HFFc6 (cell line): ENCODE measurements at places on chromosomes 11 and 22.

GRCh38 chr11:92286709-92287108 lies 62.1 kb downstream of the FAT3 start:
- no peak for DNase-seq

GRCh38 chr11:13965337-13965736 lies 2.8 kb downstream of the SPON1 start:
- no peak for DNase-seq

- no peak for DNase-seq
Measured at GRCh38 chr11:13682212-13682611, 13.7 kb downstream of the FAR1 start.

- DNase-seq = no peak
Measured at GRCh38 chr11:58392746-58393145, 13.9 kb downstream of the OR5B3 start.

DNA sequence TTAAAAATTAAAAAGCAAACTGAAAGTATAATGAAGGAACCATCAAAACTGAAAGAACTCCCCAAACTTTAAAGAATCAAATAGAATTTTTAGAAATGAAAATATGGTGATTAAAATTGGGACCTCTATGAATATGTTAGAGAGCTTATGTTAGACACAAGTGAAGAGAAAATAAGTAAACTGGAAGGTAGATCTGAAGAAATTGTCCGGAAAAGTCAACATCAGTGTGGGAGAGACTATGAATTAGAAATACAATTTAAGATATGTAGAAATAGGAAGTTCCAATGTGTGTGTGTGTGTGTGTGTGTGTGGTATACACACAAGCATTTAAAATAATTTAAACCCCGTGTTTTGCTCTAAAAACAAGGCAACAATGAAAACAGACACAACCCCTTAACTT lies 4.9 kb upstream of the OR8B4 start:
- DNase-seq = no peak

DNA sequence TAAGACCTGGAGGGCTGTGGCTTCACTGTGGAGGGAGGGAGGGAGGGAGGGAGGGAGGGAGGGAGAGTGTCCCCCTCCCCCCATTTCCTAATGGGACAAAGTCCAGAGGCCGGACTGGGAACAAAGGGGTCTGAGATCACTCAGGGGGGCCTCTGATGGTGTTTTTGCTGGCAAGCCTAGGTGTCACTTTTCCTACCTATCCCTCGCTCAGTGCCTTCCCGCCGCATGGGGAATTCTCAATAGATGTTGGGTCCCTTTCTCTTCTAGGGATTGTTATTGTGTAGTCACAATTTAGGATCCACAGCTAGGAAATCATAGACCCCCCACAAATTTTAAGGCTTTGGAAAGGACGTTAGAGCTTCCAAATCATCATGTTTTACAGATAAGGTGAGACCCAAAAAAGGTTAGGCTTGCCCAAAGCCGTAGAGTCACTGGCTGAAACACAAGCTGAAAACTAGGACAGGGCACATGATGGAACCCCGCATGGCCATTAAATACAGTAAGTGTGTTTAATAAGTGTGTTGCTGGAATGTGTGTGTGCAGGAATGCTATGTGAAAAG lies 4.8 kb upstream of the FTH1 start:
- no peak for DNase-seq

GRCh38 chr11:1561266-1561665 lies 10.8 kb downstream of the DUSP8 start:
- no peak for DNase-seq

DNA sequence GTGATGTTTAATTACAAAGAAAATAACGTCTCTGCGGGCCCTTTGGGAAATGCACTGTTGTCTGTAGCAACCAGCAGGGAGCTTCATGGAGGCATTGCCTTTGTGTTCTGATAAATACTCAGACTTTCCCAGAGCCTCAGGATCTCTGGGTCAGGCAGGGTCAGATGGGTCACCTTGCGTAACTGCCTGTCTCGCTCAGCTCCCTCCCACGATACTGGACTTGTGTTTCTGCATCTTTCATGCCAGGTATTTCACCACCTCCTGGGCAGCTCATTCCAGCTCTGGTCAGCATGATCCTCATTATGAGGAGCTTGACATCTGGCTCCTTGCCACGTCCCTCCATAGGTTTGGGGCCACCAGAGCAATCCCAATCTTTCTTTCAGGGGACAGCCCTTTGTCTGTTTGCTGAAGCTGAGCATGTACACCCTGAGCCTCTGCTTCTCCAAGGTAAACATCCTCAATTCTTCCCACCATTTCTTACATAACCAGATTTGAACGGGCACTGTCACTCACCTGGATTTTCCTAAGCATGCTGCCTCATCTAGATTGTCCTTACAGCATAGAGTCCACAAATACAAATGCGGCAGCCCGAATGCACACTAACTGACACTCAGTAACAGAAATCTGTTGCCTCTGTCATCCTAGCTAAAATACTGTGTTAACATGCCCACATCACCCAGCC lies 162.3 kb downstream of the LARGE1 start:
- no peak for DNase-seq

DNA sequence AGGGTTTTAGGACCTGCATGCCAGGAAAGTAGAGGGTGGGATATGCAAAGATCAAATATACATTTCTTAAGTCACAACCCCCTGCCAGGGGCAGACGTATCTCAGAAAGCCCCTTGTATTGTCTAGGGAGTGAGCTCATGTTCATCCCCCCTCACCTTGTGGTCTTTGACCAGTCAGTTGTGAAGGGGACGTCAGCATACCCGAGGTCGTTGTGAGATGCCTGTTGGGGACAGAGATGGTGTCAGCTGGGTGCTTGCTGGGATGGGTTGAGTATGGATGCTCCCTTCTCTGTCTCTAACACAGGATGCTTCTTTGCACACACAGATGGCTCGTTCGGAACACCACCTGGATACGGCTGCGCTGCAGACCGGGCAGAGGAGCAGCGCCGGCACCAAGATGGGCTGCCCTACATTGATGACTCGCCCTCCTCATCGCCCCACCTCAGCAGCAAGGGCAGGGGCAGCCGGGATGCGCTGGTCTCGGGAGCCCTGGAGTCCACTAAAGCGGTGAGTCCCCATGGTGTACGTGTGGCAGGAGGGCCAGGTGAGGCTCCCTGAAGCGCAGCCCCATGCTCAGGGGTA lies 73.3 kb downstream of the BCR start:
- DNase-seq = no peak

DNA sequence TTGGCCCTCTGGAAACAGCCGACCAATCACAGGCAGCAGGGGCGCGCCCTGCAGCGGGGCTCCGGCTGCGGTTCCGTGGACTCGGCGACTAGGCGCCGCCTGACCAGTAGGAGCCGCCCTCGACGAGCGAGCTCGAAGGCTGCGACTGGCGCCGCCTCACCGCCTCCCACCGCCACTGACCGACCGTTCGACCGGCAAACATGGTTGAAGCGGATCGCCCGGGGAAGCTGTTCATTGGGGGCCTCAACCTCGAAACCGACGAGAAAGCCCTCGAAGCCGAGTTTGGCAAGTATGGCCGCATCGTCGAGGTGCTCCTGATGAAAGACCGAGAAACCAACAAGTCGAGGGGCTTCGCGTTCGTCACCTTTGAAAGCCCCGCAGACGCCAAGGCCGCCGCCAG lies at the start of gene RBMXL2:
RBMXL2 (plus strand) TSS at position 78 of the 400 bp plus-strand sequence; CDS start at position 201, 123 bp downstream.
- no peak for DNase-seq

GRCh38 chr11:58938398-58938797 lies 890 bp upstream of the GLYATL1 start:
- DNase-seq = no peak

DNA sequence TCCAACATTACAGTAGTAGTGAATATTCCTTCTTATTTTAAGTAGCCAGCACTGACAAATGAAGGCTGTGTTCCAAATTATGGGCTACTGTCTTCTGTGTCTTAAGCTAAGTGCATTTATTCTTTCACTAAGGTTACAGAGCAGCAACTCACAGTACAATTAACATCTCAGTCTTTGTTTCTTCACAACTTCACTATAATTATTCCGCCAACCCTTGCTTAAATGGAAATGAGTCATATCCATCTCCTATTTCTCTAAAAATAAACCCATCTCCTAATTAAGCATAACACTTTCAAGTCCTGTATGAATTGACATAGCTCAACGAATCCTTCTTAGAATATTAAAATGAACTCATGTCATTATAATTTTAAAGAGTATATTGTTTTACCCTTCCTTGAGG lies 6.7 kb downstream of the ETS1 start:
- no peak for DNase-seq

DNA sequence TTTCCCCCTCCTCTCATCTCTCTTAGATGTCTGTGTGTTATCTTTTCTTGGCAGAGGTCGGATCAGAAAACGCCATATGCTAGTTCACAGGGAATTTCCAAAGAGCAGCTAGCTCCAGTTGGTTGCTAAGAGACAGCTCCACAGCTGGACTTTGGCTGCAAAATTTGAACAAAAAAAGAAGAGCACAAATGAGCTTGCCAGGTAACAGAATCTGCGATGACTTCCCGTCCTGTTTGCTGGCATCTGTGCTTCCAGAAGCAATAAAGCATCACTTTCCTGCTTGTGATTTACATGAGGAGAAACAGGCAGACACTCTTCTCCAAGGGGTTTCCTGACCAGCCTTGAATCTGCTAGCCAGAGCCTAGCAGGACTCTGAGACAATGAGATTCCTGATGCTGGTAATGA lies 596.0 kb upstream of the B3GAT1 start:
- DNase-seq = no peak

GRCh38 chr11:38345286-38345685 lies 1747.2 kb upstream of the RAG2 start:
- no peak for DNase-seq

DNA sequence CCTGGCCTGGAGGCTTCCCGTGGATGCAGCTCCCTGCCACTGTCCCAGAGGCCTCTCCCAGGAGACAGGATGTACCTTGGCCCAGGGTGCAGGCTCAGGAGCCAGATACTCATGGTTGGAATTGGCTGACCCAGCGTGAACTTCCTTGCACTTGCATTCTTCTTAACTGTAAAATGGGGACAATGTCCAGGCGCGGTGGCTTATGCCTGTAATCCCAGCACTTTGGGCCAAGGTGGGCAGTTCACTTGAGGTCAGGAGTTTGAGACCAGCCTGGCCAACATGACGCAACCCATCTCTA lies 20.1 kb upstream of the ST3GAL4 start:
- DNase-seq = no peak

DNA sequence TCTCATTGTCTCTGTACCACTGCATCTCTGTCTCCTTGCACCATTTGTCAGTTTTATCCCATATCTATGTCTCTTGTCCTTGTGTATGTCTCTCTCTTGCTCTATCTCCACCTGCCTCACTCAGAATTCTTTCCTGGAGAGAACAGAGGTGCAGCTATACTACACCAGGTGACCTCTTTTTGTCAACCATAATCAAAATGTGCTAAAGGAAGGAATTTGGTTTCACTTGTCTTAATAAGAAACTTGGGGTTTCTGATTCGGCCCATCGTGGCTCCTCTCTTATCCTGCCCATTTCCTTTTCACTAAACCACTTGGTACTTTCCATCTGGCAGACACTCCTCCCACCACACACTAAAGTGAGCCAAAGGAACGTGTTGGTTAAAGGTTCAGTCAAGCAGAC lies 2.0 kb upstream of the C11orf42 start:
- DNase-seq = no peak

DNA sequence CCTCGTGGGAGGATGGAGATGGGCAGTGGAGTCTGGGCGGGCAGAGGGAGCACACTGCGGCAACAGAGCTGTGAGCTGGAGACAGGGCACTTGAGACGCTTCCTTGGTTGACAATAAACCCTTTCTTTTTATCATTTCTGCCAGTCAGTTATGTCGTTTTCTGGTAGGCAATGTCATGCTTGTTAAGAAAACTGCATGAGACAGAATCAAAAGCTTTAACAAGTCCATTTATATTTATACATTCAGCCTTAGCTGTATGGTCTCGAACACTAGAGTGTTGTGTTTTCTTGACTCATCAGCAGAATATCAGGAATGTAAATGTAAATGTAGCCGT lies 31.9 kb downstream of the PPFIA1 start:
- DNase-seq = no peak

DNA sequence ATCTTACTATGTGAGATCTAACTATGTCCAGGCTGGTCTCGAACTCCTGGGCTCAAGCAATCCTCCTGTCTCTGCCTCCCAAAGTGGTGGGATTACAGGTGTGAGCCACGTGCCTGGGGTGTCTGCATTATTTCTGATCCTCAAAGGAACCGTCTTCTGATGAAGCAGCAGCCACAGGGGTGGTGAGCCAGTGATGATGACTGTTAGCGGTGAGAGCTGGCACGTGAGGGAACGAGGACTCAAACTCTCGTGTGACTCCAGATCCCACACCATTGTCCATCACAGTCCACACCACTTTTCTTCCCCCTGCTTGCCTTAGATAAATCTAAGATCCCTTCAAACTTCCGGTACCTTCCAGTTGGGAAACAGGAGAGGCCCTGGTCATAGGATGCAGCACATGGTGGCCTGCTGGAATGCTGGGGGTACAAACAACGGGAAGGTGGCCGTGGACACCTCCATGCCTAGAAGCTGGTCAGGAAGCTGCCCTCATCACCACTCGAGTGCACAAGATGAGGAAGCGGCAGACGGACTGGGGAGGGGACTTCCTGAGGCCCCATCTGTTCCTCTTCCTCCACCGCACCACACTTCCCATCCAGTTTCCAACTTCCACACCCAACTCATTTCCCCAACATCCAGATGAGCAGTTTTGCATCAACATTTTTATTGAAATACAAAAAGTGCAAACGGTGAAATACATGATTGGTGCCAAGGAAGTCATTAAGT lies 23.8 kb downstream of the ARHGAP1 start:
- DNase-seq = no peak

DNA sequence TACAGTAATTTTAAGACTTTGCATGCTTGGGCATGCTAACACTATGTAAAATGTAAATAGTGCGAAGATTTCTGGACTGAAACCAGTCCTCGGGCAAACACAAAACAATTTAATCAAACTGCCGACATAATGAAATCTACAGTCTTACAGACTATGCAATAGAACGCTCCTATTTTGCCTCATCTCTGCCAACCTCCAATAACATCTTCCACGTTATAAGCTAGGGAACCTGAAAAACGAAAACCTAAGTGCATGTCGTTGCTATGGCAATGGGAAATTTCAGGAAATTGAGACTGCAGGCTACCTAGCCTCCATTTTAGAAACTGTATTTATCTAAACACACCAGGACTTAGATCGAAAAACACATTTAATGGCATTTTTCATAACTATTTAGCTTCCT lies 1.1 kb downstream of the CSTF3 start:
- peak; percentile 53 for DNase-seq

DNA sequence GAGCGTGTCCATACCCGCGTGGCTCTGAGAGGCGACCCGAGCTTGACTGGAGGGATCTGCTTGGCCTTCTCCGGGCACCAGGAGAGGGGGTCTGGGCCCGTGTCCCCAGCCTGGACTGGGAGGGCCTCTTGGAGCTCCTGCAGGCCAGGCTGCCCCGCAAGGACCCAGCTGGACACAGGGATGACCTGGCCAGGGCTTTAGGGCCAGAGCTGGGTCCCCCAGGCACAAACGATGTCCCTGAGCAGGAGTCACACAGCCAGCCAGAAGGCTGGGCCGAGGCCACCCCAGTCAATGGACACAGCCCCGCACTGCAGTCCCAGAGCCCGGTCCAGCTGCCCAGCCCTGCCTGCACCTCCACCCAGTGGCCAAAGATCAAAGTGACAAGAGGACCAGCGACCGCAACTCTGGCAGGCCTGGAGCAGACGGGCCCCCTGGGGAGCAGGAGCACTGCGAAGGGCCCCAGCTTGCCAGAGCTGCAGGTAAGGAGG lies 38.2 kb downstream of the TRIOBP start:
- no peak for DNase-seq
